Cerebellar cortex (tissue), 1 donor: ENCODE measurements at places on chromosomes 3 and 15.
A peak's percentile ranks its signal among the peaks of the same experiment; 100 is the strongest.

- DNase-seq = no peak
These were observed 269.9 kb downstream of the AGBL1 start for GRCh38 chr15:86349565-86349964.

- no peak for DNase-seq
These were observed 198.8 kb upstream of the TGFBR2 start for GRCh38 chr3:30407651-30408050.

DNA sequence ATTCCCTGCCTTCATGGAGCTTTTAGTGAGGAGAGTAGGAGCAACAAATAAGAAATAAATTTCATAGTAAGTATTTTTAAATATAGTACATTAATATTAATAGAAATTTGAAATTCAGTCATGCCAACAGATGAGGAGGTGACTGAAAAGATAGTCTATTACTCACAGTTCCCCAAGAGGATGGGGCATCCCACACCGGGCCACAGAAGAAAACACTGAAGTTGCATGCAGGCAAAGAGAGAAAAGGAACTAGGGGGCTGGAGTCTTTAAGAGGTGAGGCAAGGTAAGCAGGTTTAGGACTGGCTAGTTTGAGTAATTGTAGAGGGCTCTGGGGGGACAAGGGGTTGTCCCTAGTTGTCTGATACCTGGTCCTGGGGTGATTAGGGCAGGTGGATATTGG lies 120.1 kb upstream of the UMPS start:
- DNase-seq = no peak

DNA sequence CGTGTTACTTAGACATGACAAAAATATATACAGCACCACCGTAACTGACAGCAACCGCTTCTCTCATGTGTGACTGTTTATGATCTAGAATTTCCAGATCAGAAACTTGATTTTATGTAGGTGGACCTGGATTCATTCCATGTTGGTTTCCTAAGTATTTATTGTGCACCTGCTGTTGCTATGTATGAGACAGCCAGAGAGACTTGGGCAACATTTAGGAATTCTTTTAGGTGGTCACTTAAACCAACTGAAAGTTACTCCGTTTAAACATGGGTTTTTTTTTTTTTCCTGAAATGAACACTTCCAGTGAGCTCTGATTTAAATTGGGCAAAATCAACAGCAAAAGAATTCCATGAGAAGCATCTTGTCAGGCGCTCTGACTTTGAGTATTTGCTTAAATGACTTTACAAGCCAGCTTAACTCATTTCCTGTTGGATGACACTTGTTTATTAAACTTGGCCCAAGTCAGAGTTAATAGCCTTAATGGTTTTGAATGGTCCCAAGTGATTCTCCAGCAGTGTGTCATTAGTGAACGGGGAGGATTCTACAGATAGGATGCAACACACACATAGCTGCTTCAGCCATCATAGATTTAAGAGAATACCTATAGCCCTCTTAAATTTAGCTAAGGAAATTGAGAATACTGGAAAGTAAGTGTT lies 31.8 kb downstream of the MITF start:
- DNase-seq = peak; percentile 82

DNA sequence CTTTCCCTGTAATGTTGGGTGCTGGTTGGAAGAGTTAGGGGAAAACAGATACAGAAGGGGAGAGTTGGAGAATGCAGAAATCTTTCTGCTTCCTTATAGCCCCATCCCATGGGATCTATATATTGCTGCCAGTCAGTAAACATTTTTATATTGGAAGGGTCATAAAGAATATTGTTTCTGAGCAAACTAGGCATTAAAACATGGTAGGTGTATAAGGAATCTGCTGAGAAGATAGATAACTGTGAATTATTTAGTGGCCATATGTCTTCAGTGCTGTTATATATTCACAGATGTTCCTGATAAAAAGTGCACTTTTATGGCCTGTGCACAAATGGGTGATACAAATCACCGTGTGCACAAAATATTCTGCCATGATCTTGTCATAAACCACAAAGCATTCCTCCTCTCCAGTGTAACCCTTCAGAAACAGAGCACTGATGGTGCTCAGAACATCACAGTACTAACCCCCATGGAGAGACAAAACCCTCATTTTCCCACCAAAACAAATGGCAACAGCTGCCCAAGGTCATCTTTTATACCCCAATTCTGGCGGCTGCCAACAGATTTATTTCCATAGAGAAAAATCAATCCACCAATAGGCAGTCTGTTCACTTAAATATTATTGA lies 269.3 kb downstream of the SLC9A9 start:
- DNase-seq = no peak

DNA sequence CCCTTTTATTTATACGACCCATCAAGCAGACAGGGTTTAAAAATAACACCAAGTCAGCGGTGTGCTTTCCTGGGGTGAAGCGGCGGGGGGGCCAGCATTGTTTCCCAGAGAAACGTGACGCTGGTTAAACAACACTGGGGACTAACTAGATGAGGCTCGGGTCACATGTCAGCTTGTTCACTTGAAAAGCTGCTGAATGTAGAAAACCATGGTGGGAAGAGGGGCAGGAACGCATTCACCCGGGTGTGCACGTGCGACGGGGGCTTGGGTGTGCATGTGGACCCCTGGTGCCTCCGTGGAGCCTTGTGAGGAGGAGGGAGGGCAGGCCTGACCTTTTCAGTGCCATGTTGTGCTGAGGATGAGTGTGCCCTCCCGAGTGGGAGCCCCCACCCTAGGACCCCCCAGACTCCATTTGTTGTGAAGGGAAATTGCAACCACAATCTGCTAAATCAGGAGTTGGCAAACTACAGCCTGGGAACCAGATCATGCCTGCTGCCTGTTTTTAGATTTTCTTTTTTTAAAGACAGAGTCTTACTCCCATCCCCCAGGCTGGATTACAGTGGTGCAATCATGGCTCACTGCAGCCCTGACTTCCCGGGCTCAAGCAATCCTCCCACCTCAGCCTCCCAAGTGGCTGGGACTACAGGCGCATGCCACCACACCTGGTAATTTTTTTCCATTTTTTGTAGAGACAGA lies 70.4 kb upstream of the CMTM7 start:
- DNase-seq = no peak
